Stimulated activated CD4-positive, alpha-beta T cell treated with anti-CD3 and anti-CD28 coated beads, TNF-alpha, amount 100 ng/mL, for 1 hour (primary cell): ENCODE measurements at places on chromosomes 2 and 18.

DNA sequence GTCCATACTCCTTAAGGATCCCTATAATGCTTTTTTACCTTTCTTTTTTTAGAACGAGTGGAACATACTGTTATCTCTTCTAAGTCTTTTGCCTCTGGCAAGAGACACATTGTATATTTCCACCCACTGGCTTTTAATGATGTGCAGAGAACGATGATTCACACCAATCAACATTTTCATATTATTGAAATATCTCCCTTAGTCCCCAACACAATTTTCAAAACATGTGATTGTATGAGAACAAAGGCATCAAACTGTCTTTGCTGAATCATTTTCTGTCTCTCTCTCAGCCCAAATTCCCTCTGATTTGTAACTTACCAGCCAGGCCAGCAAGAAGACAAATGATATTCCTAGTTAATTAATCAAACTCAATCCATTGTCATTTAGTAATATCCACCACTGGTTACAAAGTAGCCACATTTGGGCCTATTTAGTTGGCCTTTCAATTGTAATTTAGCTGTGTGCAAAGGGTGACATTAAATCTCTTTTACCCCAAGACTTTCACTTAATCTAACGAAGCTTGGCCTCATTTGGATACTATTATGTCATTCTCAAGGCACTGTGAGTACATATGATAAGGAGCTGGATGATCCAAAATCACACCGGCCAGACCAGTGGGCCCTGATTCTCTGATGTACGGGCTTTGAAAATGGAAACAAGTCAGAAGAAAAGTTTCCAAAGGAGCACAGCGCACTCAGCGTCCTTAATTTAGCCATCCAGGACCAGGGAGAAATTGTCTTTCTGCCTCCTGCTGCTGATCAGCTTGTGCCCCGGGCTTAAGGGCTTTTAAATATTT, 185.1 kb downstream of the SCG2 start:
- no peak for DNase-seq

DNA sequence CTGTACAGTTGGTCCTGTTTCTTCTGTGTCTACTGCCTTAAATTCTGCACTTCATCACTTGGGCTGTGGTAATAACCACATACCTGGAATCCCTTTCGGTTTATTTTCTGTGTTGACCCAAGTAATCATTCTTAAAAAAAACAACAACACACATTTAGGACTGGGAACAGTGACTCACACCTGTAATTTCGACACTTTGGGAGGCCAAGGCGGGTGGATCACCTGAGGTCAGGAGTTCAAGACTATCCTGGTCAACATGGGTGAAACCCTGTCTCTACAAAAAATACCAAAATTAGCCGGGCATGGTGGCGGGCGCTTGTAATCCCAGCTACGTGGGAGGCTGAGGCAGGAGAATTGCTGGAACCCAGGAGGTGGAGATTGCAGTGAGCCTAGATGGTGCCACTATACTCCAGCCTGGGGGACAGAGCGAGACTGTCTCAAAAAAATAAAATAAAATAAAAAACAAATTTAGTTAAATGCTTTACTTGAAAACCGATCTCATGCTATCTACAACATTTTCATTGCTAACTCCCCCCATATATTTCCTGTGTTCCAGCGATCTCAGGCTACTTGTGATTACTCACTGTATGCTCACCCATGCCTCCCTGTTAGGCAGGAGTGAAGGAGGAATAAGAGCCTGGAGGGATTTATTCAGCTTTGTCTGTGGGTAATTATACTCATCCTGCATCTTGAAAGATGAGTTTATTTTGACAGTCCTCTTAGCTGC, 18.2 kb downstream of the ACSL3 start:
- DNase-seq = no peak

DNA sequence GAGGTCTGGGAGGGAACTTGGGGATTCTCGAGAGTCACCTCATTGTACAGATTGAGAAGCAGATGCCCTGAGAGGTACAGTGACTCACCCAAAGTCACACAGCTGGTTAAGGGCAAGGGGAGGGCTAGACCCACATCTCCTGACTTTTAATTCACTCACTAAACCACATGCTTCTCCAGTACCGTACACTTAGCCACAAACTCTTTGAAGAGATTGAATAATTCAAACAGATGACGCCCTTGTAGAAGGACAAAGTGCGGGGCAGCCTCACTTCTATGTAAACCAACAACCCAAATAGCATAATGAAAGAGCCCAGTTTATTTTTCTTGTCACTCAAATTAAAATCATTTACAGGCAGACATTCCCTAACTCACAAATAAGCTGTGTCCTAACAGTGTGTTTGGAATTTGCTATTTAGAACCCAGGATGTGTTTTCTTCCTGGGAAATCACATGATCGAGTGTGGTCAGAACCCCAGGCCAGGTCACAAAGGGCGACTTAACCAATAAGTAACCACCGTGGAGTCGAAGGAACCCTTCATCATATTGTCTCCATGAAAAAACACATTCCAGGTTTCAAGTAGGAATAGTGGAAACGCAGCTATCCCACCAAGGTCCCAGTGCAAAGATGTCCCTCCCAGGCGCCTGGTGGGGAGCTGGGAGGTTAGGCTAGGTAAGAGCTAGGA, 35.8 kb upstream of the PTPN4 start:
- DNase-seq = no peak

DNA sequence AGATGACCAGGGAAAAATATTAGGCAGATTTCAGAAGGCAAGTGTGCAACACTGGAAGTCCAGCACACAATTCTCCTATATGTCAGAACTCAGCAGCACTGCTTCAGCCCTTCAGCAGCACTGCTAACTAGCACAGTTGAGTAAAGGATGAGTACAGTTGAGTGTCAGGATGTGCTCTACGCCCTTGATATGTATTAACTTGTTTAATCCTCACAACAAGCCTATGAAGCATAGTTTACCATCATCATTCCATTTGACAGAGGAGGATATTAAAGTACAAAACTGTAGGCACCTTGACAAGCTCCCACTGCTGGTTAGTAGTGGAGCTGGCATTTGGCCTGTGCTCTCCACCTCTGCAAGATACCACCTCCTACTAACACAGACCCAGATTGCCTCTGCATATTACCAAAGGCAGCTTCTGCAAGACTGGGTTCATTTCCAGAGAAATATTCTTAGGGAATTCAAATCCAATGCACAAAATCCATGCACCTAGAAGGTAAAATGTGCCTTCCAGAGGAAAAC, 230.8 kb downstream of the ANAPC1 start:
- DNase-seq = no peak

GRCh38 chr2:63881205-63881604, 39.5 kb downstream of the UGP2 start:
- DNase-seq = no peak

GRCh38 chr2:168793596-168793995, 8.8 kb upstream of the NOSTRIN start:
- DNase-seq = no peak

DNA sequence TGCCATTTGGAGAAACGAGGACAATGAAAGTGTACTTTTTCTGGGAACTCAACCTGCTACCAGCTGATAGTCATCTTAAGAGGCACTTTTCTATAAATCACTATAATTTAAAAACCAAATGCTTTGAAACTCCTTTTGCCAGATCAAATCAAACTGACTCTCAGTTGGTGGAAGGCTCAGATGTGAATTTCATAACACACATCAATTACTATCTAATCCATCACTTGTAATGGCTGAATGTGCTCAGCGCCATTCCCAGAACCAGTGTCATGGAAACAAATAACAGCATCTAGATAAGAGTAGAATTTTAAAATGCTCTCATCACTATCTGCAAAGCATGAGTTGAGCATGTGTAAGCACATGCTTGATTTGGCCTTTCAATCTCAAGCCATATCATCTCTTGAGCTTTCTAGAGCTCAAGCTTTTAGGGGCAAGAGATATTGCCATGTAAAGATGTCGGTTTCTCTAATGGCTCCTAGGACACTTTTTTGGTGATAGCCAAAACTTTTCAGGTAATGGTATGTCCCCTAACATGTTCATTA, 223.1 kb upstream of the ACVR2A start:
- no peak for DNase-seq

DNA sequence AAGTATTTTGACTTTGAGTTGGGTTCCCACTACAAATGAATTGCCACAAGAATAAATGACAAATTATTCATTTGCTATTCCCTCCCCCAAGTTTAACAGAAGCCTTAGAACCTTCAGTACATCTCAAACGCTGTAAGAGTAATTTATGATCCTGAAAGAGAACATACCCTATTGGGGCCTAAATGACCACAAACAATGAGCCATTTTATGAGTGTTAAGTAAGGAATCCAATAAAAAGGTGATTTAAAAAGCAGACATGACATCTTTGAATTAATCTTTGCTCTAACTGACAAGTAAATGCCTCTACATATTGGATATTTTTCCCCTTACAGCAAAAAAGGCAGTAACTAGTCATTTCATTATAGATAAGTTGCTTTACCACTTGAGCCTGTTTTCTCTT, 136.9 kb downstream of the NRXN1 start:
- DNase-seq = no peak

- no peak for DNase-seq
These were observed 162.1 kb downstream of the QPCT start for GRCh38 chr2:37506407-37507050.

DNA sequence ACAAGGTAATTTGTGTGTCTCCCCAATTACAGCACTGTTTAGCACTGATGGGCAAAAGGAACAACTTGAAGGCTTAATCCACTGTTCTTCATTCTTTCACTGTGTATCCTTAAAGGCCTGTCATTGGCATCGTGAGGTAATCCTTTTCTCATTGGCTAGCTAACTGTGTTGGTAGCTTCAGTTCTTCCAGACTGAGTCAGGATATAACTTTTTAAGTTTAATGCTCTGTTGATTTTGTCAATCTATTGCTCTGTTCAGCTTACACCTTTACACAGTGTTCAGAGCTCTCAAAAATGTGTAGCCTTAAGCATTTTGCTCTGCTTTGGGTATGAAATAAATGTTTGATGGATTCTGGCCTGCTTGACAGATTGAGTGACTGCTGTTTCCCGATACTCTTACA, 148.2 kb downstream of the KIAA1328 start:
- no peak for DNase-seq

DNA sequence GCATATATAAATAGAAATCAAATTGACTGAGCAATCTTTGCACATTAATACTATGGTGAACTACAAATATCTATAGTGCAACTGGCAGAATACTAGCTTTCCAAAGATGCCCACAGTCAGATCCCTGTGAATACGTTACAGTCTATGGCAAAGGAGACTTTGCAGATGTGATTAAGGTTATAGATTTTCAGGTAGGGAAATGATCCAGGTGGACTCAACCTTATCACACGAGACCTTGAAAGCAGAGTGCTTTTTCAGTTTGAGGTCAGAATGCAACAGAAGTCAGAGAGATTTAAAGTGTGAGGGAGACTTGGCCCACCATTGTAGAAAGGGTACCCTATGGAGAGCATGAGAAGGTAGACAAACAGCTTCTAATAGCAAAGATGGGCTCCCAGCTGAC, 122.6 kb downstream of the TRIB2 start:
- no peak for DNase-seq

GRCh38 chr2:230913406-230914143, 11.5 kb downstream of the GPR55 start:
- no peak for DNase-seq

DNA sequence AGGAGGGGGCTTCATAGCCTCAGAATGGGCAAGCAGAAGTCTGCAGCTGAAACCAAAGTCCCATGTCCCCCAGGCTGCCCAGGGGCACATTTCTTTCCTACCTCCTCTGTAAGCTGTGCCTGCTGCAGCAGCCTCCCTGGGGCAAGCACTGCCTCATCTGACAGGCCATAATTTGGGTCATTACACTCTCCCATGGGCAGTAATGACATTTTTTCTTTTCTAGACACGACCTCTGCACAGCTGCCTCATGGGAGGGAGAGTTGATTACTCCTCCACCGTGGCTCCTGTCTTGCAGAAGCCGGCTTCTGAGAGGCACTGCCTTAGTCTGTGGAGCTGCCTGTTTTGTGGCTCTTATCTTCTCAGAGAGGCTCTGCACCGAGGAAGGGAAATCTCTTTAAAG, 268.9 kb downstream of the TDRD15 start:
- DNase-seq = no peak

DNA sequence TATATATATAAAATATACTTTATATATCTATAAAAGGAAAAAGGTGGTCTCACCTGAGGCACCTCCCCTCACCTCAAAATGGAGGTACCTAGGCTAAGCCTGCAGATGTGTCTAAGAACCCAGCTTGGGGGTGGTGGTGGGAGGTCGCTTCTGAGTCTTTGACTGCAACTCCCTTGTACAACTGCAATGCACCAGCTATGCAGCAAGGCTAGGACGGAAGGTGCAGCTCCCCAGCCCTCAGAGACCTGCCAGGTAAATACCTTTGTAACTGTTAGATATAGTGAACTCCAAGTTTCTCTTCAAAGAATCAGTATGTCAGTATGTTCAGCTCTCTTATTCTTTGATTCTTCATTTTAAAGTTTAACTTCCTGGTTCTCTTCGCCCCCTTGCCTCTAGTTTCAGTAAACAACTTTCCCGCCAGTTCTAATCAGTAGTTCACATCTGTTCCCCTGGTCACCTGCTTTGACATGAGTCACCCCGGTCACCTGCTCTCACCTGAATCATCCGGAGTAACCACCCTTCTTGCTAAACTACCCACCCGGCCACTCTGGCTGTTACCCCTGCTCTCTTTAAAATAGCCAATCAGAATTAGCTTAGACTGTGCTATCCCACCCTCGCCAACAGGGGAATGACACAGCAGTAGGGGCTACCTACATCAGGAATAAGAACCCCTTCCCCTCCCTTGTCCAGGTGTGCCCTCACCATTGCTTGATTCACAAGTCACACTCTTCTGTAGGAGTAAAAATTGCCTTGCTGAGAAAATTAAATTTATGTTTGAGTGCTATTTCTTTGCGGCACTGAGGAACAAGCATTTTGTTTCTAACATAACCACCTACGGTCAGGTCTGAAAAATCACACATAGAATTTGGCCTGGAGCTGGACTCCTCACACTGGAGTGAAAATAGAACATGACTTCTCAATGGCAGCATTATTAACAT, 24.7 kb upstream of the IMPA2 start:
- DNase-seq = no peak

- DNase-seq = no peak
These were observed 530.0 kb downstream of the BCL11A start for GRCh38 chr2:60023256-60023985.

DNA sequence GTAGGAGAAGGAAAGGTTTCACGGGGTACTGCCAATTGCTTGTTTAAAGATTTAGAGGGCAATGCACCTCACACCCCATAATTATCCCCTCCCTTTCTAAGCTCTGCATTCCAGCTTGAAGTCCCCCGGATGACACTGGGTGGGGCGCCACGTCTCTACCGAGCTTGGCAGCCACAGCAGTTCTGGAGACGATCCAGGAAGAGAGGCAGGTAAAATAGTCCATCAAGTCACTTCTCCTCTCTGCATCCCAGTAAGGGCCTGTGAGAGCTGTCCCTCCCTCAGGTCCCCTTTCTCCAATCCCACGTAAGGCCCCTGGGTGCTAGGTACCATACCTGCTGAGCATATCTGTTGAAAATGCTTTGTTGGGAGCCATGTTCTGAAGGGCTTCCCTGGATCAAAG, 65.7 kb downstream of the CAPN13 start:
- DNase-seq = no peak

DNA sequence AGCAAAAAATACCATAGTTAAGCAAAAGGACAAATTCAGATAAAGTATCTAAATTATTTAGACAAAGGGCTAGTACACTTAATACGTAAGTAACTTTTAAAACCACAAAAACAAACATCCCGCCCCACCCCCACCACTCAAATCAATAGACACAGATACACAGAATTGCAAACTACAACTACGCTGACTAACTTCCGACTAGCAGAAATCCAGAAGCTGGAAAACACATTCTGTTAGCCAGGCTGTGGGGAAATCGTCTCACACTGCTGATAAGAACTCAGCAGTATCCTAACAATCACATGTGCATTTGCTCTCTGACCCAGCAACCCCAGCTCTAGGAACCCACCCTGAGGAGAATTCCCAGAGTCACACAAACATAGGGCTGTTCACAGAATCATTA, 16.6 kb downstream of the FAM168B start:
- DNase-seq = no peak
